ENCODE measurements at places on chromosomes 7 and 10. TPM values are rescaled to one million over a fixed set of nuclear protein-coding genes. Genes with fewer than 3 reads are reported as not detected.

Gene EN2
- under 0.01 TPM for total RNA-seq

Gene SLC16A12
- total RNA-seq, result 0.14 TPM

Gene AOC1
- total RNA-seq, result not detected

Gene LRRC61
- total RNA-seq, result 10.8 TPM

Gene EPO
- total RNA-seq, result not detected

Gene RBP3
- total RNA-seq, result not detected

Gene CNTNAP2
- 2.1 TPM for total RNA-seq

Gene SKIDA1
- total RNA-seq, result 0.07 TPM

Measured in nasal cavity respiratory epithelium epithelial cell of viscerocranial mucosa (primary cell).